Activated naive CD8-positive, alpha-beta T cell treated with anti-CD3 and anti-CD28 coated beads, Interleukin-2, amount 50 U/mL, for 16 hours (primary cell): ENCODE measurements at places on chromosomes 12 and 14.

DNA sequence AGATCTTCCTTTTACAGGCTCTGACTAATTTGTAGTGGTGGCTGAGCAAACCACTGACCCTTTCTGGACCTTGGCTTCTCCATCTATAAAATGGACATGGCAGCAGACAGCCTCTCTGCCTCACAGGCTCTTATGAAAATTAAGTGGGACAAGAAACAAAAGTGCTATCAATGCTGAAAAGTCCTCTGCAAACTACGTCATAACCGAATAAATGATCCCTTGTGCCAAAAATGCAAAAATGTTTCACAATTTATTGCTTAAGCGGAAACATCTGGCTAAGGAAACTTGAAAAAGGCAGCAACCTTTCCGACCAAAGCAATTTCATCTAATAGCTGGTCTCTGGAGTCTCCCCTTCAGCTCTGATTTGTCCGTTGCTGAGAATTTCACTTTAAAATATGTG is 108.5 kb upstream of the PLXNC1 start:
- DNase-seq = no peak

DNA sequence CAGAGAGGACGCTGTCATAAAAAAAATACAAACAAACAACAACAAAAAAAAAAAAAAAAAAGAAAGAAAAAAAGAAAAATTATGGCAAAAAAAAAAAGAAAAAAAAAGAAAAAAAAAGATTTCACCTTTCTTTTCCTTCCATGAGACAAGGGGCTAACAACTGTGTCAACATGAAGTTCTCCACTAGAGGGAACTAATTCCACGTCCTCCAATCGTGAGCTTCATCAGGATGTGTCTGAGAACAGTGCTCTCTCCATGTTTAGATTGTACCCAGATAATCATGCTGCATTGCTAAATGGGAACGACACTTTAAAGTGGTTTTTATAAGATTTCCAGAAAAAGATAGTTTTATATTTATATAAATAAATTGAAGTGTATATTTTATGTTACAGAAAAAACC is 96.2 kb upstream of the PTPRB start:
- DNase-seq = no peak

DNA sequence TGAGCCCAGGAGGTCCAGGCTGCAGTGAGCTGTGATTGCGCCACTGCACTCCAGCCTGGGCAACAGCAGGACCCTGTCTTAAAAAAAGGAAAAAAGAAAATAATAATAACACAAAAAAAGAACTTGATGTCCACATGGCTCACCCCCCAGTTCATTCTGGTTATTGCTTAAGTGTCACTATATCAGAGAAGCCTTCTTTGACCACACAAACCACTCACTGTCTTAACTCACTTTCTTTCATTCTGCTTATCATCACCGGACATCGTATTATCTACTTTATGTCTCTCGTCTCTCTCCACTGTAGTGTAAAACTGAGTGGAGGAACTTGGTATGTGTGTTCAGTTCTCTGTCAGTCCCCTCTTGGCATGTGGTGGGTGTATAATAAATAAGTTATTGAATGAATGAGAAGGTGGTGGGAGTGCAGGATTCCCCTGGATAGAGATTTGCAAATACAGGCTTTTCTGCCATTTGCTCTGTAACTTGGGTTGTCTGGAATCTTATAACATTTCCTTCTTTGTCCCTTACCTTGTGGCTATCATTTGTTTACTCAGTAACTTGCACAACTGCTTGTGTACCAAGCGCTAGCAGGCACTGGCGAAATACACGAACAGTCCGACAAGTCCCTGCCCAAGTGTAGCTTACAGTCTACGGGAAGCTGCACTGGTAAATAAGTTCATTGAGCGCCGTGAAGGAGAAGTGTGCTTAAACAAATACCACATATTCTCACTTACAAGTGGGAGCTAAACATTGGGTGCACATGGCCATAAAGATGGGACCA is 86.6 kb upstream of the TRAF3 start:
- DNase-seq = no peak

DNA sequence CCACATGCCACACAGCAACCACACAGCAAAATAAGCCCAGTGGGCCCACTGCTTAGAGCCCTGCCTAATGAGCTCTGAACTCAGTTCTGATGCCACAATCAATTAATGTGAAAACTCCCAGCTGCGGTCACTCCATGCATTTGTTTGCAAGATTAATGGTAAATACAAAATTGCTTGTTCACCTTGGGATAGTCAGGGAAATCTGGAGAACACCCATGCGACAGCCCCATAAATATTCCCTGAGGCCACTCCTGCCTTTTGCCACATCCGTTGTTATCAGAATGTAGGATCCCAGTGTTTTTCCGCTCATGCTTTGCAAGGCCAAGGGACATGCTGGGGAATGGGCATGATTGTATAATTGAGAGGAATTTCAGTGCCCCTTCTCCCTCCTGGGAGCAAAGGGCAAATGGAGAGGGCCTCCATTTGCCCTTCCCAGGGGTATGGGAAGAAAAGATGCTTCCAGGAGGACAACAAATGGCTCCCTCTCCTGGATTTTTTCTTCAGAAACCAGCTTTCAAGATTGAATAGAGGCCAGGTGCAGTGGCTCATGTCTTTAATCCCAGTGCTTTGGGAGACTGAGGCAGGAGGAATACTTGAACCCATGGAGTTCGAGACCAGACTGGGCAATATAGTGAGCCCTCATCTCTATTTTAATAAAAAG is 30.8 kb upstream of the CMKLR1 start:
- DNase-seq = no peak

GRCh38 chr12:123066384-123066710 is 84.5 kb downstream of the PITPNM2 start:
- DNase-seq = no peak

DNA sequence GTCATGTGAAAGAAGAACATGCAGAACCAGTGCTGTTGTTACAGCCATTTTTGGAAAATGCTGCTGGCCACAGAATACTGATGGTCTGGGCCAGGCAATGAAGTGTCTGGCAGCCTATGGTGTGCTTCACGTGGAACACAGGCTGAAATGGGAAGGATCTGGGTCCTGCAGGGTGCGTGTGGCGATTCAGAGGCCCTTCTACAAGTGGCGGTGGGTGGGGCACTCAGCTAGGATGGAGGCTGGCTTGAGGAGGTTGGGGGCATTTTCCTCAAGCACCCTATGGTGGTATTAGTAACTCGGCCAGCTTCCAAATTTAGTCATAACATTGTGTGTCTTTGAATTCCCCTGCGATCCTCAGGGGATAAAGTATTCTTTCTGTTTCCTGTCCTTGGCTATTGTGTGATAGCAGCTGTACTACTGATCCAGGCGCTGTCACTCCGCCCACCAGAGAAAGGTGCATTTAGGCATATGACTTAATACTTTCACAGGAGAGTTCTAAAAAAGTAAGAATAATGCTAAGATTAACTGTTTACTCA is 9.2 kb upstream of the RAD52 start:
- no peak for DNase-seq

- DNase-seq = no peak
These were observed 187.6 kb downstream of the RMST start for GRCh38 chr12:97650242-97650641.

DNA sequence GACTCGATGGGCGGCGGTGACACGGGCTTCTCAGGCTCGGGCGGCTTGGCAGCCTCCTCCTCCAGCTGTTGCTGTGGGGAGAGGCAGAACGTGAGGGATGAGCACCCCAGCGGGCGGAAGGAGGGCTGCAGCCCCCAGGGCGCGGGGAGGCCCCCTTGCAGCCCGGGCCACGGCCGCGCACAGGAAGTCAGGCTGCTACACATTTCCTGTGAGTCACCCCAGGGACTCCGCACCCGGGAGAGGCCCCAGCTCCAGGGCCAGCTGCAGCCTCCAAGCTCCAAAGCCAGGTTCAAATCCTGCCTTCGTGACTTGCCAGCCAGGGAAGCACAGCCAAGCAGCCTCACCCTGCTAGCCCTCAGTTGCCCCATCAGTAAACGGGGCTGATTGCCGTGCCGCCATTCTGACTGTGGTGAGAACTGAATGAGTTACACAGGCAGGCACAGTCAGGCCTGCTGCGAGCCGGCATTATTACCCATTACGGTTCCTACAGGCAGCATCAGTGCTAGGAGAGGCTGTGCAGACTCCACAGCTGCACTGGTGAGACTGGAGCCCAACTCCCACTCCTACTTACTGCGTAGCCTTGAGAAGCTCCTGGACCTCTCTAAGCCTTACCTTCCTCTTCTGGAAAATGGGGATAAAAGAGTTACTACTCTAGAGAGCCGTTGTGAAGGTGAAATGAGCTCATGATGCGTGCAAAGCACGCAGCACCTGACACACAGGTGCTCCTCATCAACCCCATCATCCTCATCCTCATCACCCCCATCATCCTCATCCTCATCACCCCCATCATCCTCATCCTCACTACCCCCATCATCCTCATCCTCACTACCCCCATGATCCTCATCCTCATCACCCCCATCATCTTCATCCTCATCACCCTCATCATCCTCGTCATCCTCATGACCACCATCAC is 100.9 kb downstream of the NCOR2 start:
- DNase-seq = peak; percentile 74

DNA sequence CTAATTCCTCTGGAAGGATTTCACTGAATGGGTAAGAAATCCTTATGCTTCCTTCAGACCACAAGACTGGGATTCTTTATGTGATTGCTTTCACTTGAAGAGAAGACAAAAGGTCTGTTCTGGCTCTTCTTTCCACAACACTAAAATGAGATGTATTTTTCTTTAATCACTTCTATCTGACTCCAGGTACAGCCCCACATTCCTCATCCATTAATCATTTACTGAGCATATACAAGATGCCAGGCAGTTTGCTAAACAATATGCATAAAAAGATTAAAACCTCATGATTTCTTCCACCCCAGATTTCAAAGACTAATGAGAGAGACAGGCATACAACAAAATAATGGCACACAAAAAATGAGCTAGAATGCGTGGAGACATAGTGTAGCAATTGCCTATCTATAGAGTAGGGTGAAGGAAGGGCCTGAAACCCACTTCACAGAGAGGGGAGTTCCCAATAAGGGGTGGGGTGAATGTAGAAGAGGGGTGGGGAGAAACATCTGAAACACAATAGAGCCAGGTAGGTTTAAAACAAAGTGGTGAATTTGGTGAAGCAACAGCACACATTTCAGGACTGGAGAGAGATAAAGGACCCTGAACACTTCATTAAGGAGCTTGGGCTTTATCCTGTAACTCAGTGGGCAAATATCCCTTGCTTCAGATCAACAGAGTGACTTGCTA is 65.1 kb upstream of the PRB2 start:
- DNase-seq = no peak

GRCh38 chr12:46318037-46318436 is 49.2 kb upstream of the SLC38A1 start:
- DNase-seq = no peak

GRCh38 chr12:111754671-111755070 is 12.1 kb upstream of the ALDH2 start:
- DNase-seq = no peak

DNA sequence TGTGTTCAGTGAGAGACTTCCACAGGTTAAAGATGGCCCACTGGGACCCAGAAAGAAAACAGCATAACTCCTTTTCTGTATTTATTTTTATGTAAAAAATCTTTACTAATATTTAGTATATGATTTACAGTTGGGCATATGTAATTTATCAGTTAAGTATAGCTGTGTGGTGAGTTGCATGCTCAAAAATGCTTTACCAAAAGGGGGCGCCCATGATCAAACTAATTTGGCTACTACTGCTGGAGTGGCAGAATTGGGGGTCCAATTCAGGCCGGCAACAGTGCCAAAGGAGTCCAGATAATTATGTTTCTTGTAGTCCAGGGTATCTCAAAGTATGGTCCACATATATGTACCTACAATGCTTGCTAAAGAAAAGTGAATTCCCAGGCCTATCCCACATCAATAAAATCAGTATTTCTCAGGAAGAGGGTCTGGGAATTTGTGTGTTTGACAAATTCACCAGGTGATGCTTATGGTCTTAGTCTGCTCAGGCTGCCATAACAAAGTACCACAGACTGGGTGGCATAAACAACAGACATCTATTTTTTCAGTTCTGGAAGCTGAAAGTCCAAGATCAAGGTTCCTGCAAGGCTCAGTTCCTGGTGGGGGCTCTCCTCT is 152.0 kb downstream of the KTN1 start:
- peak; percentile 13 for DNase-seq

GRCh38 chr12:64061868-64062375 is 160.2 kb downstream of the KICS2 start:
- DNase-seq = no peak

GRCh38 chr12:24560831-24561271 is 388.1 kb downstream of the BCAT1 start:
- DNase-seq = no peak

DNA sequence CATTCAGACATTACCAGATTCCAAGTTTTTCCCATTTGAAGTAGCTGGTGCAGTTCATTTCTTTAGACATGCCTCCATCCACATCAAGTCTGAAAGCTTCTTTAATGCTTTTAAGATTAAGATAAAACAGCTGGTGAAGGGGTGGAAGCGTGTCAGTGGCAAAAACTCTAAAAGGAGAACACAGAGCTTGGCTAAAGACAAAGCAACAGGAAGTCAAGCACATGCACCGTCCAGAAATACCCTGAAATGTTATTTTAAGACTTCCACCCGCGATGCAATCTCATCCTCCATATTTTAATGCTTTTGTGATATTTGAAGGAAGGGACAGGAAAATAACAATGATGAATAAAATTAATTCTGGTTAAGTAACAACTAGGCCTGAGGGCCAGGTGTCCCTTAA is 31.8 kb downstream of the PPM1H start:
- DNase-seq = no peak

GRCh38 chr12:101186291-101186690 is 23.7 kb downstream of the SLC5A8 start:
- no peak for DNase-seq

- DNase-seq = no peak
These were observed 38.8 kb upstream of the ATF7IP start for GRCh38 chr12:14326699-14327098.

DNA sequence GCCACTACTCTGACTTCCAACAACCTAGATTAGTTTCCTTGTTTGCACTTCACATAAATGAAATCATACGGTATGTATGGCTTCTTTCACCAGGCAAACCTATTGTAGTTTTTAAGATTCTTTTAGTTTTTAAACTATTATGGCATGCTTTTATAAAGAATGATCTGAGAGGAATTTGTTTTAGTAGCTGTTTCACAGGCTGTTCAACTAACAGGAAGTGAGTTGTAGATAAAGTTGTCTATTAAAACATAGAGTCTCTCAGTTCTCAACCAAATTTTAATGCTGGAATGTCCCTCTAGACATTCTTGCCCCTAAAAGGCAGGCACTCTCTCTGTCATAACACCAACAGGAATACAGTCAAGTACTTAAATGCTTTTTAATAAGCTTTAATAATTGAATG is 102.7 kb upstream of the DACT1 start:
- DNase-seq = no peak

GRCh38 chr12:29054858-29055663 is 94.0 kb upstream of the FAR2 start:
- no peak for DNase-seq

DNA sequence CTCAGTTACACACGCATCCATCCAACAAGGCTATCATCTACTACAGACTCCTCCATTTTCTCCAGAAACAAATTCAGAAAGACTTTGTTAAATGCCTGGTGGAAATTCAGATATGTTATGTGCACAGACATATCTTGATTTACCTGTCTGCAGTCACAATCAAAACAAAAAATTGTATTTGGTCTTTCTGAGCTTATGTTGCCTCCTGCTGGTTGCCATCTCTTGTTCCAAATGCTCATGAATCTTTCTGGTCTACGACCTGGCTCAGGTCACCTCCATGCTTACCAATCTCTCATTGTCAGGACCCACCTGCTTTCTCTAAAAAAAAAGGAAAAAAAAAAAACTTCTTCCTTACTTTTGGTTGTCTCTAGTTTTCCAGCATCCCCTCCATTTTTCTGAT is 169.2 kb upstream of the PLXNC1 start:
- no peak for DNase-seq
